ENCODE measurements at places on chromosomes 11 and 22.

GRCh38 chr22:44293876-44294275 lies 18.9 kb downstream of the SHISAL1 start:
- no peaks in the 10 kb centered on the region for H3K36me3 ChIP-seq
- H3K4me1 ChIP-seq, result no peaks in the 10 kb centered on the region
- H3K27me3 ChIP-seq, result peaks cover 3% of the 10 kb centered on the region
- DNase-seq, result no peak
- no peak overlapping the region for H3K27ac ChIP-seq

DNA sequence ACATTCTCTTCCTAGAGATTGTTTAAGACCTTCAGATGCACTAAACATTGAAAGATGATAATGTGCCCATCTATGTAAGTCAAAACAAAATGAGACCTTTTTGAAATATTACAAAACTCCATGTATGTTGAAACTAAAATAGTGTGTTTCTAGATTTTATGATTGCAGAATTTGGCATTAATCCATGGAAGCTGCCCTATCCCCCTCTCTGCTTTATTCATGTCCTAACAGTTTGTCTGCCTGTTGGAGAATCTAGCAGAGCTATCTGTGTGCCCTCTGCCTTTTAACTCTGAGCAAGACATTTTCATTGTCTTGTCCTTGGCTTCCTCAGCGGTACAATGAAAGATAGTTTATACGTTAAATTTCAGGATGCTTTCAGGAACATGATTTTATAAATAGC lies 105.5 kb downstream of the FAT3 start:
- no peak overlapping the region for H3K4me3 ChIP-seq
- H3K4me1 ChIP-seq, result no peaks in the 10 kb centered on the region
- H3K36me3 ChIP-seq, result no peaks in the 10 kb centered on the region

DNA sequence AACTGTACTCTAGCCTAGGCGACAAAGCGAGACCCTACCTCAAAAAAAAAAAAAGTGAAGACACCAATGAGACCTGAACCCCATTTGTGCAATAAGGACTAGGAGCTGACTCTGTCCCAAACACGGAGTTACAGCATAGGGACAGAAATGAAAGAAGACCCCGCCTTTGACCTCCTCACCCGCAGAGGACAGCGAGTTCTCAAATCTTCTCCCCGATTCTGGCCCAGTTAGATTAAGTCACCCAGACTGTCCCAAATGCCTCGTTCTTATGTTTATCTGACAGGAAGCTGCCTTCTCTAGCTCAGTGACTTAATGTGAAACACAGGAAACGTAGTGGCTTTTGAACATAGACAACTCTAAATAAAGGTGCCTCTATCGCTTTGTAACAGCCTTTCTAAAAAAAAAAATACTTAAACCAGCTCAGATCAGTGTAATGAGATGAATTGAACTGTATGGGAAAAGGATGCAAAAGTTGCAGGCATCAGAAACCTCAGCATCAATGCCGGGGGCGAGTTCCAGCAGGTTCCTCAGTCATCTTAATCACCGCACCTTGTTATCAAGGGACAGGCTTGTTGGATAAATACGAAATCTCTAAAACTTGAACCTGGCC lies 10.6 kb downstream of the MYH9 start:
- H3K27me3 ChIP-seq, result no peaks in the 10 kb centered on the region
- H3K4me1 ChIP-seq, result peaks cover 96% of the 10 kb centered on the region
- H3K27ac ChIP-seq, result peak overlapping the region; percentile 92
- DNase-seq, result no peak
- peak overlapping the region; percentile 72 for H3K4me3 ChIP-seq

DNA sequence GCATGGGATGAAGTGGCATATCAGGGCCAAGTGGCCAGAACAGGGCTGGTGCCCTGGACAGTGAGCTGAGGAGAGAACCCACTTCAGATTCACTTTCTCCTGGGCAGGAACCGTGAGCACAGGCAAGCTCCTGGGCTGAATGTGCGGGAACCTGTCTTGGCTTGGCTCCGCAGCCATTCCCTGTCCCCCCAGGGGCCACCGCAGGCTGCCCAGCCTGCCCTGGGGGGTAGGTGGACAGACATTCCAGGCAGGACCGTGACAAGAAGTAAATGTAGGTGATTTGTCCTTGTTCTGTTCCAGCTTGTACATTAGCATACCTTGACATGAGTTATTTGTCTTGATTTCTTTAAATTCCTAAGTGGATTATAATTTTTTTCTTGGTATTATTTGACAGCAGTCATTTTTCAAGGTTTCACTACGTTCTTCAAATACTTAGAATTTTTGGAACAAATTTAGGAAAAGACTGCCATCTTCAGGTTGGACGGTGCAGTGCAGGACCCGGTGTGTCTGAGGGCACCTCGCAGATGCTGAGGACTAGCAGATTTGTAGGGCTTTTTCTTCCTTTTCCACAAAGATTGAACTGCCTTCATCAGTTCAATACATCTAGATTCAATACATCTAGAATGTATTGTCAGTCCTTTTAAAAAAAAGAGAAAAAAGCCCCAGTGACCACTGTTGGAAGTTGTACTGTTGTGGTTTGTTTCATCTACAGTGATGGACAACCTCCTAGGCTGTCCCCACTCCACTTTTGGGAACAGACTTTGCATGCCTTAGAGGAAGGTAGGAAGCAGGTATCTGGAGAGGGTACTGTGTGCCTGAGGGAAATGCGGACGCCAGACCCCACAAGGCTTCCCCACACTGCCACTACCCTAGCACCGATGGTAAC lies 115.1 kb upstream of the RASSF10 start:
- no peak overlapping the region for H3K27ac ChIP-seq
- H3K36me3 ChIP-seq, result no peaks in the 10 kb centered on the region
- no peaks in the 10 kb centered on the region for H3K4me1 ChIP-seq
- H3K27me3 ChIP-seq, result peaks cover 10% of the 10 kb centered on the region

DNA sequence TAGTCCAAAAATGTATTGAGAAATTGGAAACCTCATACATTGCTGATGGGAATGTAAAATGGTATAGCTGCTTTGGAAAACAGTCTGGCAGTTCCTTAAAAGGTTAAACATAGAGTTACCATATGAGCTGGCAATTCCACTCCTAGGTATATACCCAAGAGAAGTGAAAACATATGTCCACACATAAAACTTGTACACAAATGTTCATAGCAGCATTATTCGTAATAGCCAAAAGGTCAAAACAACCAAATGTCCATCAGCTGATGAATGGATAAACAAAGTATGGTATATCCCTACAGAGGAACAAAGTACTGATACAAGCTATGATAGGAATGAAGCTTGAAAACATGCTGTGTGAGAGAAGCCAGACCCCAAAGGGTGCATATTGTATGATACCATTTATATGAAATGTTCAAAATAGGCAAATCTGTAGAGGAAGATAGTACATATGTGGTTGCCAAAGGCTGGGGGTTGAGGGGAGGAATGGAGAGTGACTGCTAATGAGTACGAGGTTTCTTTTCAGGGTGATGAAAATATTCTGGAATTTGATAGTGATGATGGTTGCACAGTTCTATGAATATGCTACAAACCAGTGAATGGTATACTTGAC lies 85.8 kb downstream of the ZBTB16 start:
- peaks cover 11% of the 10 kb centered on the region for H3K27me3 ChIP-seq
- peaks cover 34% of the 10 kb centered on the region for H3K4me1 ChIP-seq
- no peaks in the 10 kb centered on the region for H3K36me3 ChIP-seq
- DNase-seq, result no peak
- no peak overlapping the region for H3K4me3 ChIP-seq
- H3K27ac ChIP-seq, result no peak overlapping the region

DNA sequence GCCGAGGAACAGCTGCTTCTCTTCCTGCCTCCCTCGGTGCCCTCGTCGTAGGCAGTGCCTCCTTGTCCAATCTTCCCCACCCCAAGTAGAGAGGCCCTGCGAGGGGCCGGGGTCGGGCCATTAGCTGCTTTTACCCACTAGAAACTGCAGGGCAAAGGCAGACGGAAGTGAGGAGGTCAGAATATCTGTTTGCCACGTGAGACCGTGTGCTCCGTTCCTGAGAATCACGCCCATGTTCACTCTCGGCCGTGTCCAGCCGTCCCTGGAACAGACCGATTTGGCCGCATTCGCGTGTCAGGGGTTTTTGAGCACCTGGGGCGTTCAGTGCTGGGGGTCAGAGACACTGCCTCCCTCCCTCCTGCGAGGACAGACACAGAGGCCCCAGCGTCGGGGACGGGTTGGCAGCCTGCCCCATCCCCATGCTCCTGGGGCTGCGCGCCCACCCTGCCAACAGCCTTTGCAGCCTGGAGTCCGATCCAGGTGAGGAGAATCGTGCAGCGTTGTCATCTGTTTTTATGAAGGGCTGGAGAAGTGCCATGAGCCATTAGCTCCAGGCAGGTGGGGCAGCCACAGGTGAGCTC lies 982.2 kb downstream of the BRD1 start:
- H3K27ac ChIP-seq, result no peak overlapping the region
- no peaks in the 10 kb centered on the region for H3K4me1 ChIP-seq
- H3K36me3 ChIP-seq, result no peaks in the 10 kb centered on the region
- DNase-seq, result no peak
- H3K27me3 ChIP-seq, result peaks cover 4% of the 10 kb centered on the region
- no peak overlapping the region for H3K4me3 ChIP-seq

GRCh38 chr11:61059260-61059752 lies 43.0 kb upstream of the CD5 start:
- no peaks in the 10 kb centered on the region for H3K27me3 ChIP-seq
- peaks cover 14% of the 10 kb centered on the region for H3K36me3 ChIP-seq
- H3K4me3 ChIP-seq, result no peak overlapping the region
- DNase-seq, result no peak
- peaks cover 34% of the 10 kb centered on the region for H3K4me1 ChIP-seq

DNA sequence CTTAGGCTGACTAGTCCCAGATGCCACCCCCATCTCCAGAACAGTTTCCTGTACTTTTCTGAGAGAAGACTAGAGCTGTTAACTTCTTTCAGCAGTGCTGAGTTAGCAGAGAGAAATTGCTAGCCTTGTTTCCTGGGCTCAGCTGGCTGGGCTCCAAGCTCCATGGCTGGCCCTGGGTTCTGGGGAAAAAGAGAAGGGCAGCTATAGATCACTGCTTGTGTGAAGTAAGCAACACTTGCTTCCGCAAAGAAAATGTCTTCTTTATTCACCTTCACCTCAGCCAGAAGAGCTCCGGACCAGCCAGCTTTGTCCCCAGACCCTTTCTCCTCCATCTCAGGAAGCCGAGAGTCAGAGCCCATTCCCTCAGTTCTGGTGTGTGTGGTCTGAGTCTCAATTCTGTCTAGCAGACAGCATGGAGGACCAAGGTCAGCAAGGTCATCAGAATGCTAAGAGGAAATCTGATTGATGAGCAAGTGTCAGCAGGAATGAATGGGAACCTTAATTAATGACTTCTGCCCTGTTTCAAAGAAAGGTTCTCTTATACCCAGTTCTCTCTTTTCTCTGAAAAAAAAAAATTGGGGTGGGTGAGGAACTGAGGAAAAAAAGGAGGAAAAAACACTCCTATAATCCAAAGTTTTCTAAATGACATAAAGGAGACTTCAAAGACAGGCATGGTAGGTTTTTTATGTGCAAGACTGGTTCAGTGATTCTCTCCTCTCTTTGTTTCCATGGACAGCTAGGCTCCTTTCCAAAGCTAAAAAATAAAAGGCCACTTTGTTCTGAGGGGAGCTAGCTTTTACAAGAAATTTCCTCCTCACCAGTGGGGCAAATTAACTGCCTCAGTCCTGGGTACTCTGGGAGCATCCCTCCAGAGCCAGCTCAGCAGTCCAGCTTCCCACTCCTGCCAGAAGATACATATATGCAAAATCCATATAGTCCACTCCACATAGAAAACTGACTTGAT lies 63.6 kb upstream of the FAM181B start:
- no peaks in the 10 kb centered on the region for H3K4me1 ChIP-seq
- H3K36me3 ChIP-seq, result no peaks in the 10 kb centered on the region
- no peak overlapping the region for H3K27ac ChIP-seq
- DNase-seq, result no peak

DNA sequence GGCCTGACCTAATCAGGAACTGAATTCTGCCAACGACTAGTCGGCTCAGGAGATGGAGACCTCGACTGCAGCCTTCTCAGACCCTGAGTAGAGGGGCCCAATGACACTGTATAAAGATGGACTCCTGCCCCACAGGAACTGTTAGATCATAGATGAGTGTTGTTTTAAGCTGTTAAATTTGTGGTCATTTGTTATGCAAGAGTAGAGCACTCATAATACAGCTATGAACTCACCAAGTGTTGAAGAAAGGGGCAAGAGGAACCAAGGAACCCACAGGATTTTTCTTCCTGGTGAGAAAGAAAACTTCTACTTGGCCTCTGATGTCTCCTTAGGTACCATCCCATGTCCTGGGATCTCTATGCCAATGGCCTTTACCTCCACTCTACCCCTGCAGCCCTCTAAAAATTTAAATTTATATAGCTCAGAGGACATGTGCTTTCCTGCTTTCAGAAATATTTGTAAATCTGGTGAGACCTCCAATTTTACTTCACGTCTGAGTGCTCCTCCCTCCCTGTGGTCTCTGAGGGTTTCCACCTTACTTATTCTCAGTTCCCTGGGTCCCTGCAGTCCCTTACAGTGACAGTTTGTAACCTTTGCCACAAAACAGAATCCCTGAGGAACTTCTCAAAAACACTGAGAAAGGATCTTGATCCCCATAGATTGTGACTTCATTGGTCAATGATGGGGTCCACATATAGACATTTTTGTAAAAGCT lies 256.3 kb upstream of the ARHGAP20 start:
- H3K4me1 ChIP-seq, result peaks cover 13% of the 10 kb centered on the region
- H3K27me3 ChIP-seq, result peaks cover 4% of the 10 kb centered on the region
- H3K4me3 ChIP-seq, result no peak overlapping the region
- H3K36me3 ChIP-seq, result no peaks in the 10 kb centered on the region
- no peak for DNase-seq

DNA sequence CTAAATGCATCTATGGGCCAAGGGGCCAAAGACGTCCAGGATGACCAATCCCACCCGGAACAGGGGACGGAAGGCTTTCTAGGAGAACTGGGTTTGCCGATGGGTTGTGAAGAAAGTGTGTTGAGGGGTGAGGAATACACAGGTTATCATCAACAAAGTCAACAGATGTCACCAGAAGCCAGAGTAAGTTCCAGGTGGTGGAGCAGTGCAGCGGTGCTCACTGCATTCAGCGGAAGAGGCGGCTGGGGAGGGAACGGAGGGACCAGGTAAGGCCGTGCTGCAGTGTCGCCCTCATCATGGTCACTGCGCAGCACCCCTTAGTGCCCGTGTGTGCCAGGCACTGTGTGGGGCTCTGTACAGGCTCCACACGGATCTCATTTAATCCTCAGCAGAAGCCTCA lies 176.0 kb downstream of the EFCAB6 start:
- H3K36me3 ChIP-seq, result no peaks in the 10 kb centered on the region
- H3K4me3 ChIP-seq, result no peak overlapping the region
- H3K4me1 ChIP-seq, result no peaks in the 10 kb centered on the region

DNA sequence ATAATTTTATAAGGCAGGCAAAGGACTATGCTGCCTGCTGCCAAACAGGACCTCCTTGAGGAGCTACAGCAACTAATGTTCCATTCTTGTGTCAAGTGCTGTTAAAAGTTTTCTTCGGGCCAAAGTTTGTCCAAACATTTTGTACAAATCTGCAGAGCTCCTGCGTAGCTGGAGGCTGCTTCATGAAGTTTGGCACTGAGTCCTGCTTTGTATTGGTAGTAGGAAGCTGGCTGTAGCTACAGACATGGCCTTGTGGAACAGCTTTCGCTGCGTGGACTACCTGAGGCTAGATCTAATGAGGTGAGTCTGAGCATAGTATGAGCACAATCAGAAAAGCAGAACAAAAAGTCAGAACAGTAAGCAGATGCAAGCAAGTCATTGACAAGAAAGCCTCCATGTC lies 528.1 kb downstream of the DLG2 start:
- no peaks in the 10 kb centered on the region for H3K36me3 ChIP-seq
- no peak for DNase-seq
- H3K4me3 ChIP-seq, result no peak overlapping the region
- H3K4me1 ChIP-seq, result peaks cover 24% of the 10 kb centered on the region
- no peak overlapping the region for H3K27ac ChIP-seq

All from activated B cell treated with CpG ODN at 0.5 μM for 24 hours (primary cell).